ENCODE measurements at places on chromosomes 2 and 18.

DNA sequence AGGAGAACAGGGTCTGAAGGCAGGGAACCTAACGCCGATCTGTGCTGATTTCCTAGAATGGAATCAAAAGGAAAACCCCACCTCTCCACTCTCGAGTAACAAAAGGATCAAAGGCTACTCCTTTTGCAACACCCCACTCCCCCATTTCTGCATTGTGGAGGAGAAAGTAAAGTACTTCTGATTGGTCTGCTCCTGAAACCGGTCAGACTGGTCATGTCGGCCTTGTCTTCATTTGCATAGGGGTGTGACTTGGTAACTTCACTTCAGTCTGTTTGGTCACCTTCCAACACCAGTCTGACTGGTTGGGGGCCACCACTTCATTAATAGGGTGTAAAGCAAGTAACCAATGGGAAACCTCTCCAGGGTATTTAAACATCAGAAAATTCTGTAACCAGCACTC lies 771.9 kb downstream of the ERBB4 start:
- no peak for DNase-seq

- DNase-seq = no peak
Measured at GRCh38 chr2:201152999-201153815, 29.7 kb upstream of the CASP10 start.

GRCh38 chr18:69854455-69854854 lies 93.2 kb downstream of the CD226 start:
- no peak for DNase-seq

DNA sequence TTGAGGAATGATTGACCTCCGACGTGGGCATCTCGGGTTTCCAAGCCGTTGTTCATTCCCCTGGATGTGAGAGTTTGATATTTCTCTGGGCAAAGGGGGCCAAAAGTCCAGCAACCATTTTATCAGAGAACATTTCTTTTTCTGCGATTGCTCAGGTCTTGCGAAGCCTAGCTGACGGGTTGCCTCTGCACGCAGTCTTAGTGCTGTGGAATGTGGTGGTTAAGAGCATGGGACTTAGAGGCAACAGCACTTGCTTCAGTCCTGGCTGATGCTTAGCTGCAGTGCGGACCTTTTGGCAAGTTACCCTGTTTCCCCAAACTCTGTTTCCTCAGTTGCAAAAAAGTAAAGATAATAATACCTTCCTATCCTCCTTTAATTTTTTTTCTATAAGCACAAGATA lies 45.0 kb downstream of the FAP start:
- no peak for DNase-seq

DNA sequence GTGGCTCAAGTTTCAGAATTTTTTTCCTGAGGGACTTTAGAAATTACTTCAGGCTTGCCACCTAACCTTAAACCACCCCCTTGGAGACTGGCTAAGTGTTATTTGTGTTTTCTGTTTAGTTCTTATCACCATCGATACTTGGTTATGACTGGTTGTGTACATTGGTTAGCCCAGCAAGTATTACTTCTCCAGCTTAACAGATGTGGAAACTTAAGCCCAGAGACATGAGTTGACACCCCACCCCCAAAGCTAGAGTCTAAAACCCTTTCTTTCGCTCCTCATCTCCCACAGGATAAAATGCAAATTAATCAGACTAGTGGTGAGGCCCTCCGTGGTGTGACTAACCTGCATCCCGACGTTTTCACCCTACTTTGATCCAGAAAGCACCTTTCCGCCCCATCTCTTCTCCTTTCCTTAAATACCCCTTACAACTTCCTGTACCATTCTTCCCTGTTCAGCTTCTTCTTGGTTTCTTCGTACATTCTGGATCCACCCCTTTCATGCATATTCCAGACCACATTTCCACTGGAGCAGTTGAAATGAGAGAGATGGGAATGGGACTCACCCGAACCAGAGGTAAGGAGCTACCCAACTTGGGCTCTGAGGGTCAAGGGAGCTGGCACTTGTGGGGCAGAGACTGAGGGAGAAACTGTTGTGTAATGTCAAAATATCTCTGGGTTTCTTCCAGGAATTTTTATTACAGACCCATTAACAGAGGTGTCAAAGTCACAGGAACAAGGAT lies 819 bp upstream of the MAP3K2 start:
- DNase-seq = no peak

DNA sequence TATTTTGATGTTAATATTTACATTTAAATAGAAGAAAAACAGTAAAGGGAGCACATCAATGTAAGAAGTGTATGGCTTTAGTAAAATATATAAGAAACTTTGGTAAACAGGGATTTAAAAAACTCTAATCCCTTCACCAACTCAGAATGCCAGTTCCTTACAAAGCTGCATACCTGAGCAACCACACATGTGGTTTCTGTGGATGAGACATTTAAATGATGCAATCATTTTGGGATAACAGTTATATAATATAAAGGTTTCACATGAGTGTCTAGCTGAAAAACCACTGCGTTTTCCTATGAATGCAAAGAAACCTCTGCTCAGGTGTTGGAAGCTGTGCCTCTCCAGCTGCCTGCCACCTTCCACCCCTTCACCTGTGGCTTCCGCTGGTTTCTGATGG lies 209.1 kb upstream of the REV1 start:
- no peak for DNase-seq

DNA sequence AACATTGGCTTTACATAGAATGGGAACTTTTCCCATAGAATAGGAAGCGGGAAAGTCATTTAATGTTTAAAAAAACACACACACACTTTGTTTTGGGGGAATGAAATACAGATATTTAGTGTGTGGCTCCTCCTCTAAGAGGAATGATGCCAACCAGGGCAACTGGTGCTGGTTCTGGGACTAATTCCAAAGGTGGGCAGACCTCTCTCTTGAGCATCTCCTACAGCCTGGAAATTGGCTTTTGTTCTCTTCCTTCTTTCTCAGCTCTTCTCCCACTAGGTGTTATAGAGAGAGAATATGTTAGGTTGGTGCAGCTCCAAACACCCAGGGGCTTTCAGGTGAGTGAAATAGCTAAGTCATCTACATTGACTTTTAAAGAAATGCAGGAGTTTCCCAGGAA lies 190.1 kb downstream of the RAD51AP2 start:
- no peak for DNase-seq

DNA sequence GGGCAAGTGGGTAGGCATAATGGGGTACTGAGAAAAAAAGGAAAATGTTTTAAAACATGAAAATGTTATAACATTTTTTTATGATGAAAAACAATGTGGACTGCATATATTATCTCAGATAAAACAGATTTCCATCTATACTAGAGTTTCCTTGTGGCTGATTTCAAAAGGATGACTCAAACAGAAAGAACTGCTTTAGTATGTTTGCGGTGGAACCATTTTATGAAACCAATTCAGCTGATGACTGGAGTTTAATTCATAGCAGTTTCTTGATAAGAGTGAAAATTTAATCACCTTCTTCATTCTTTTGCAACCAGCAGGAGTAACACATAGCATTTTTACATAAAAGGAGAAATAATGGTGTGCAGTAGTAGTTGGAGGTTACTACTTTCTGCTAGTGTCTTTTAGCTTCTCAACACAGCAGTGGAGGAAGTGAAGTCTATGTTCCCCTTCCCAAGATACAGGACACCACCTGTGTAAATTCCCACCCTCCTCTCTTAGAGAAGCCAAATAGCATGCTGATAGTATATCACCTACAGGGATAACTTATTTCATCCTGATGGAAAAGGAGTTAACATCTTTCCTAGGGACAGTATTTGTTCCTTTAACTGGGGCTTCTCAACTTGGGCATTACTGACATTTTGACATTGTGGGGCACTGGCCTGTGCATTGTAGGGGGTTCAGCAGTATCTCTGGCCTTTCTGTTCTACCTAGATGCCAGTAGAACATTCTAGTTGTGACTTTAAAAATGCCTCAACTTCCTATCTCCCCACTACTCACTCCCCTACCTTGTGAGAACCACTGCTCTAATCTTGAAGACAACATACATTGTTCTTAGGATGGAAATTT lies 29.9 kb downstream of the PELI1 start:
- peak; percentile 14 for DNase-seq

DNA sequence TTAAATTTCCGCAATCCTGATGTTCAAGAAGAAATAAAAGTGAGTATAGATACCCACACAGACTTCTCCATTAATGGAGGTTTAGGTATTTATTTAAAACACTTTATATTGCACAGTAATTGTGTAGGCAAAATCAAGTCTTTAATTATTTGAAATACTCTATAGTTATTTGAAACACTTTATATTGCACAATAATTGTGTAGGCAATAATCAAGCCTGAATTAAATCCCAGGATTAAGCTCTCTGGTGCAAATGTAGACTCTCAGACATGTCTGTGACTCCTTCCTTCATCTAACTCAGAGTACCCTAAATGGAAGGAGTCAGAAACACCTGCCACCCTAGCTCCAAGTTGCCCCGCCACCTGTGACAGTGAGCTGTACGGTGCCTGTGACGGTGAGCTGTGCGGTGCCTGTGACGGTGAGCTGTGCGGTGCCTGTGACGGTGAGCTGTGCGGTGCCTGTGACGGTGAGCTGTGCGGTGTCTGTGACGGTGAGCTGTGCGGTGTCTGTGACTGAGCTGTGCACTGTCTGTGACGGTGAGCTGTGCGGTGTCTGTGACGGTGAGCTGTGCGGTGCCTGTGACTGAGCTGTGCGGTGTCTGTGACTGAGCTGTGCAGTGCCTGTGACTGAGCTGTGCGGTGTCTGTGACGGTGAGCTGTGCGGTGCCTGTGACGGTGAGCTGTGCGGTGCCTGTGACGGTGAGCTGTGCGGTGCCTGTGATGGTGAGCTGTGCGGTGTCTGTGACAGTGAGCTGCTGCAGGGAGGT lies 11.0 kb downstream of the SLC3A1 start:
- no peak for DNase-seq

GRCh38 chr2:241936457-241937133 lies 67.1 kb downstream of the RTP5 start:
- DNase-seq = no peak

DNA sequence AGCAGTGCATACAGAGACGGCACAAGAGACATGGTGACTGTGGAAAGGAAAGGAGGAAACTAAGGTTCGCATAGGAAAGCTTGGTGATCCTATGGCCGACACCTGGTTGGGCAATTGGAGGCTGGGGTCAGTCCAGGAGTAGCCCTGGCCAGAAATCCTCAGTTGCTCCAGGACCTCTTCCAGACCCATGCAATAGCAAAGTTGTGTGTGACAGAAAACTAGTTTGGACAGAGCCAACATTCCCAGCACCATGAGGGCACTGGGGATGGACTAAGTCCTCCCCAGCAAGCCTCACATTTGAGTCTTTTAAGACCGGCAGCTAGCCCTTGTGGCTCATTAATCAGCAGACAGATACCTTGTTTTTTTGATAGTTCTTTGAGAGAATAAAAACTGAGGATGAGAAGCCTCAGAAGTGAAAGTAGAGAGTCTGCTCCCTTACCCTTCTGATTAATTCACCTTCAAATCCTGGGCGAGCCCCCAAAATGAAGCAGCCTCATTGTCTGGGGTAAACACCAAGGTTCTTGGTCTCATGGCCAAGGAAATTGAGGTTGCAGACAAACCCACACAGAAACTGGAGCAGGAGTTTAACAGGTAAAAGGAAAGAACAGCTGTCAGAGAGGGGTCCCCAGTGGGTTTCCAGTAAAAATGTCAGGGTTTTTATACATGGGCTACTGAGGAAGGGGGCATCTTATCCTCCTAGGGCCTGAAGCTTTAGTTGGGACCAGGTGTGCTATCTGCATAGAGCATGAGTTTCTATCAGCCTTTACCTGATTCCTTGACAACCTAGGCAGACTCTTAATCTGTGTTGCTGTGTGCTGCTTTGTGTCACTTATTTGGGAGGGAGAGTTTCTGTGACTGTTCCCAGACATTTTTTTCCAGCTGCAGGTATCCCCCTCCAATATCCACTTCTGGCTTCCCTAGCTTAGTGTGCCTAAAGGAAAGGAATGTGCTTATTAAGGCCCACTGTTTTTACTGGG lies 39.1 kb downstream of the STK17B start:
- no peak for DNase-seq

- DNase-seq = no peak
Measured at GRCh38 chr2:174052584-174052976, 87.4 kb upstream of the SP3 start.

DNA sequence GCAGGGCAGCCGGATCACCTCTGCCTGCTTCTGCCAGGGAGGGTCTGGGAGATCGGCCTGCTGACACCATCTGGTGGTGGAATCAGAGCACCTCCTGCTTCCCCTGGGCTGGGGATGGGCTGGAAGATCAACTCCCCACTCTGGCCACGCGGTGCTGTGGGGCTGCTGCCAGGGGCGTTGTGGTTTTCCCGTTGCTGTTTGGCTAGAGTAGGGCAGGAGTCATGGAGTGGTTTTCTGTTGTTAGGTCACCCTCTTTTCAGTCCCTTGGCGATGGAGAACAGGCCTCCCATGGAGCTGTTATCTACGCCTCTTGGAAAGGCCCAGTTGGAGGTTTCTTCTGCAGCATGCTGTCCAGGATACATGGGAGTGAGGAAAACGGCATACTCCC lies 15.2 kb downstream of the BCL2L11 start:
- DNase-seq = no peak

DNA sequence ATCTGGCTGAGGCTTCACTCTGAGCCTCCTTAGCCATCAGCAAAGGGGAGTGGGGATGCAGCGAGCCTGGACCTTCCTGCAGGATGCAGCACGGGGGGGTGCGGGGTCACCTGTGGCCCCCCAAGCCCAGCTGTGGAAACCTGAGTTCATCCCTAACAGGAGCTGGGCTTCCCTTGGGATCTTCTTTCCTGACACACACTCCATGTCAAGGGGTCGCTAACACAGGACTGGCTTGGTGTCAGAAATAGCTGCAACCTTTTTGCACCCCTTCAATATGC lies 174.7 kb downstream of the RTP5 start:
- DNase-seq = no peak

DNA sequence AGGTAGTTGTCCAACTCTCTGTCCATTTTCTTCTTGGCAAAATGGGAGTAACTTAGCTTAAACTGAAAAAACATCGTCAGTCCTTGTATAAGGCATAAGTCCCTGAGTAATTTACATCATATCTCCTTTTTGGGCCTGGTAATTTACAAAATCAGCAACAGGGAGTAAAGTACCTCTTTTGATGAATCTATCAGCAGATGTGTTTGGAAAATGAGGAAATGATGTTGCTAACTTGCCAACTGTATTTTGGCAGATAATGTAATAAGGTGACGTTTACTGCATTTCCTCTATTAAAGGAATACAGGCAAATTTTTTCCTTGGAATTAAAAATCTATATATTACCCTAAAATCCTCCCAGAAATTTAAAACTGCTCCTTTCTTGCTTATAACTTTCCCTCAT lies 29.2 kb downstream of the ANKRD44 start:
- DNase-seq = no peak

- peak; percentile 67 for DNase-seq
Measured at GRCh38 chr2:234949762-234950434, 1.9 kb upstream of the SH3BP4 start.

GRCh38 chr2:105365206-105365605 lies 27.9 kb downstream of the C2orf49 start:
- no peak for DNase-seq

- no peak for DNase-seq
Measured at GRCh38 chr2:231239751-231240150, 41.3 kb downstream of the ARMC9 start.

DNA sequence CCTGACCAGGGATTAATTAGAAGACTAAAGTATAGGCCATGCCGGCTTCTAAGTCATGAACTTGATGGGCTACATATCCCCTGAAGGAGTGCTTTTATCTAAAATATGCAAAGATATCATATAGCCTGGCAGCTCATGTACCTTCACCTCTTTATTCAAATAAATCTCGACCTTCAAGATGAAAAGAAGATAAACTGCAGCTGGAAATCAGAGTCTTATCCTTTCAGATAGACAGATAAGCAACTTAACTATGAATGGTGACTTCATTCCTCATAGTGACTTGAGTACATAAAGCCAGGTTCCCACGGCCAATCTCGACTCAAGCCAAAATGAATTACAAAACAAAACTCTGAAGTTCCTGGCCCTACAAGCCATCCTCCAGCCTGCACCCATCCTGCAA lies 165.3 kb upstream of the KLHL29 start:
- DNase-seq = no peak

- DNase-seq = no peak
Measured at GRCh38 chr2:233455491-233455890, 101.2 kb downstream of the DGKD start.

Data from HTR-8/SVneo (cell line).